Aorta (tissue), 5 donors: ENCODE measurements at places on chromosomes 5 and 9. TPM values are rescaled to one million over a fixed set of nuclear protein-coding genes. Genes with fewer than 3 reads are reported as not detected.
A peak's percentile ranks its signal among the peaks of the same experiment; 100 is the strongest.

RPL7A gene
- 1,328 TPM for total RNA-seq

PHYKPL gene
- total RNA-seq, result 164 TPM

GAPVD1 gene
- total RNA-seq, result 67.7 TPM

SNAPC4 gene
- total RNA-seq, result 6.8 TPM

PRR7 gene
- 1.9 TPM for total RNA-seq

GRCh38 chr5:113748403-113748802, 234.9 kb downstream of the YTHDC2 start:
- H3K36me3 ChIP-seq, result no peaks in the 10 kb centered on the region
- no peak for DNase-seq
- no peaks in the 10 kb centered on the region for H3K4me1 ChIP-seq
- no peak overlapping the region for H3K4me3 ChIP-seq

GRCh38 chr9:108709997-108710396, 145.8 kb downstream of the ACTL7B start:
- H3K4me1 ChIP-seq, result no peaks in the 10 kb centered on the region
- no peaks in the 10 kb centered on the region for H3K27me3 ChIP-seq
- no peak for DNase-seq
- H3K4me3 ChIP-seq, result no peak overlapping the region

DNA sequence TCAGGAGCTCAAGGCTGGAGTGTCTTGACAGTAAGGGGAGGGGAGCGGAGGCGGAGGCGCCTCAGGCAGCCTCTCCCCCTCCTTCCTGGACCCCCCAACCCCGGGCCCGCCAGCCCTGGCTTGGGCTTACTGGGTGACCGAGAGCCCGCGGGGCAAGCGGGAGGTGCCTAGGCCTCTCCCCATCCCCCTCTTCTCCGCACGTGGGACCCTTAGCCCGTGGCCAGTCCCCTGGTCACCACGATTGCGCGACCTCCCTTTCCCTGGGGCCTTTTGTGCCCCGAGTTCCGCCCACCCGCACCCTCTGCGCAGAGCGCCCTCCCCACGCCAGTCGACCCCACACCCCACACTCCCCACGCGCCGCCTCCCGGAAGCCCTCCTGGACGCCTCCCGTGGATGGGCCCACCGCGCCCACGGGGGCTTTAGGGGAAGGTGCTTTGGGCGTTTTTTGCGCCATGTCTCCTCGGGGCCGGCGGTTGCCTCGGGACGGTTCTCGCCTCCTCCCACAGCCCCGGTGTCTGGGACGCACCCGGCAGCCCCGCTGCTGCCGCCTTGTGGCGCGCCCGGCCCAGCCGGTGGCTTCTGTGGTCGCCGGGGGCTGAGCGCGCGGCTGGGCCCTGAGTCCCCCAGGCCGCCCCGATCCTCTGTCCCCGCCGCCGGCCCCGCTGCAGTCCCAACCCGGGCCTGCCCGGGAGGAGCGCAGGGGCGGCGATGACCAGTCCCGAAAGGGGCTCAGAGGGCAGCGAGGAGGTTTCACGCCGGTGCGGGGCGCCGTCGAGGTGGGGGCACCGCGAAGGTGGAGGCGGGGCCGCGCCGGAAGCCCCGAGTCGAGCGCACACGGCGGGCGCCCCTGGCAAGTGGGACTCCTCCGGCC, 3.2 kb downstream of the TOR4A start:
- DNase-seq, result peak; percentile 48
- no peak overlapping the region for H3K27ac ChIP-seq
- no peaks in the 10 kb centered on the region for H3K36me3 ChIP-seq
- no peak overlapping the region for H3K4me3 ChIP-seq
- H3K27me3 ChIP-seq, result no peaks in the 10 kb centered on the region
- H3K4me1 ChIP-seq, result no peaks in the 10 kb centered on the region

- H3K4me1 ChIP-seq, result peaks cover 7% of the 10 kb centered on the region
- no peak for DNase-seq
- peak overlapping the region; percentile 49 for H3K27ac ChIP-seq
- no peak overlapping the region for H3K4me3 ChIP-seq
These were observed 82.0 kb upstream of the WWC1 start for GRCh38 chr5:168209244-168209995.

DNA sequence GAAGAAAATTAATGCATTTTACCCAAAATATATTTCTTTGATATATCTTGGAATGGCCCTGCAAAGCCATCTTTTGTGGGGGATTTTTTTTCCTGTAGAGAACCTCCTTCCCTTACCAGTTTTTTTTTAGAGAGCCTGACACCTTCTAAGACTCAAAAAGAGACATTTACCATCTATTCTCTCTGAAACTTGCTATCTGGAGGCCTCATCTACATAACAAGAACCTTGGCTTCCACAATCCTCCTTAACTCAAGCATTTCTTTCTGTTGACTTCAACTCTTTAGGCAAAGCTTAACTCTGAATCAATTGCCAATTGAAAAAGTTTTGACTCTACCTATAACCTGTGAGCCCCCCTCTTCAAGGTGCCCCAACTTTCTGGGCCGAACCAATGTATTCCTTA, 6.2 kb downstream of the SLC45A2 start:
- H3K4me1 ChIP-seq, result no peaks in the 10 kb centered on the region
- no peak overlapping the region for H3K4me3 ChIP-seq
- no peak overlapping the region for H3K27ac ChIP-seq
- no peak for DNase-seq

DNA sequence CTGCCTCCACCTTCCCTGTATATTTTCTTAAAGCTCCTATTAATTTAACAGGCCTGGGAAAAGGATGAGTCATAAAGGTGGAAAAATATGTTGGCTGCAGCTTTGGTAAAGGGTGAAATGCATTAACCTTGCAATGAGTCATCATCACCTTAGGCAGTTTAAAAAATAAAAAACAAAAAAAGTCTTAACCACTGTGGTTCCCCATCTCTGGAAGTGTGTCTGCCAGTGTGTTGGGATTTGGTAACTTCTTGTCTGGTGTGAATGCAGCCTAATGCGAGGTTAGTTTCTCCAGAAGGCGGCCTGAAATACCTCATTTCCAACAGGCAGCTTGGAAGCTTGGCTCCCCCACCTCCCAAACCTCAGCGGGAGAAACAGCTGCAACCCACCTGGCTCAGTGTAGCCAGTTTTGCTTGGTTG, 265.3 kb upstream of the GAS1 start:
- no peak for DNase-seq
- H3K36me3 ChIP-seq, result no peaks in the 10 kb centered on the region
- no peak overlapping the region for H3K27ac ChIP-seq
- no peak overlapping the region for H3K4me3 ChIP-seq
- H3K27me3 ChIP-seq, result no peaks in the 10 kb centered on the region
- no peaks in the 10 kb centered on the region for H3K4me1 ChIP-seq

GRCh38 chr5:20536341-20536740, 548.3 kb upstream of the CDH18 start:
- no peak for DNase-seq
- no peak overlapping the region for H3K4me3 ChIP-seq
- H3K4me1 ChIP-seq, result no peaks in the 10 kb centered on the region
- H3K27ac ChIP-seq, result no peak overlapping the region

DNA sequence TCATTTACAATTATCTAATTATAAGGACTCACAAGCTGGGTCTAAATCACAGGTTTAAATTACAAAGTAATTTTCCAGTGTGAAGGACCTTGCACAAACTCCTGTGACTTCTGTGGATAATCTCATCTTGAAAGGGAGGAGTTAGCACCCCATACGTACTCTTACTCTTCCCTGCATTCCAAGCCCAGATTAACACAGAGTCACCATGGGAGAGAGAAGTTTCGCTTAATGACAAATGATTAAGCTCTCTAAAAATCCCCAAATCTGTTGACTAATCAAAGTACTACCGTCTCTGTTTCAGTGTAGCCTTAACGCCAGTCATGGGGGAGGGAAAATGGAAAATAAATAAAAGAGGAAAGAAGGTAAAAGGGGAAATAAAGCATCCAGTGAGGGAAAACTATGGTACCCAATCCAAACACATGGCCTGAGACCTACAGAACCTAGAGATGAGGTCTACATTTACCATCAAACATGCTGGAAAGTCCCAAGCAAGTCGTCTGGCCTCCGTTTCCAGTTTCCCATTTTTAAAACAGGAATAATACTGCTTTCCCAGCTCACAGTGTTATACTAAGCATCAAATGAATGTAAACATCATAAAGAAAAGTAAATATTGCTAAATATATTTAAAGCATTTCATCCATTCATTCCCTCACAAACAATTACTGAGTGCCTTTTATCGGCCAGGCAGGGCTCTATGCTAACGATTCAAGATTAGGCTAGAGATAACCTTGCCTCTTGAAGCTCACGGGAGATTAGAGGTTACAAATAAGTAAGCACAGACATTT, 63.2 kb downstream of the PCA3 start:
- no peak overlapping the region for H3K27ac ChIP-seq
- H3K36me3 ChIP-seq, result peaks cover 5% of the 10 kb centered on the region
- no peaks in the 10 kb centered on the region for H3K27me3 ChIP-seq
- peaks cover 3% of the 10 kb centered on the region for H3K4me1 ChIP-seq
- no peak for DNase-seq
- H3K4me3 ChIP-seq, result no peak overlapping the region

- H3K36me3 ChIP-seq, result no peaks in the 10 kb centered on the region
- H3K4me3 ChIP-seq, result no peak overlapping the region
- no peaks in the 10 kb centered on the region for H3K27me3 ChIP-seq
These were observed 36.3 kb upstream of the OTULINL start for GRCh38 chr5:14545308-14545707.

DNA sequence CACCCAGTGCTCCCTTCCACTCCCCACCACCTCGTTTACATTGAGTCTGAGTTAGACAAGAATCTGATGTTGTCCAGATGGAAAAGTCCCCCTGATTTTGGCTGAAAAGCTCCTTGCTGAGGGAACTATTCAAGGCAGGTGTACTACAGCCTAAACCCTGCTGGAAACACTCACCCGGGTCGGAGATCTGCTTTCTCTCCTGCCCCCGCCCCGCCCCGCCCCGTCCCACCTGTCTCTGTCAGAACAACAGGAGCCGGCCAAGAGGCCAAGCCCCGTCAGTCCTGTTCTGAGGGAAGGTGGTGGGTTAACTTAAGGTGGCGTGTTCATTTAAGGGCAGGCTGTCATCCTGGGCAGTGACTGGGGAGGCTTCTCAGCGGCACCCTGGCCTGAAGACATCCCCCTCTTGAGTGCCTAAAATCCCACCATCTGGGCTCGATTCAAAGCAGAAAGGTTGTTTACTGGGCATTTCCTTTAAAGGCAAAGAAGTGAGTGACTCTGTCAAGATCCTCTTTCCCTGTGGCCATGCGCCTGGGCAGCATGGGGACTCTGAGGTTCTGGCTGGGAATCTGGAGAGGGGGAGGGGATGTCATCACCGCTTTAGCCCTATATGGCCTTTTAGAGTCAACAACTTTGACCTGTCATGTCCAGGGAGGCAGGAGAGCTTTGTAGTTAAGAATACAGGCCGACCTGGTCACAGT, 71.1 kb upstream of the NEURL1B start:
- no peak for DNase-seq
- H3K4me1 ChIP-seq, result no peaks in the 10 kb centered on the region
- no peak overlapping the region for H3K27ac ChIP-seq

- H3K4me3 ChIP-seq, result no peak overlapping the region
- H3K36me3 ChIP-seq, result no peaks in the 10 kb centered on the region
These were observed 21.4 kb downstream of the CRB2 start for GRCh38 chr9:123377211-123377971.

DNA sequence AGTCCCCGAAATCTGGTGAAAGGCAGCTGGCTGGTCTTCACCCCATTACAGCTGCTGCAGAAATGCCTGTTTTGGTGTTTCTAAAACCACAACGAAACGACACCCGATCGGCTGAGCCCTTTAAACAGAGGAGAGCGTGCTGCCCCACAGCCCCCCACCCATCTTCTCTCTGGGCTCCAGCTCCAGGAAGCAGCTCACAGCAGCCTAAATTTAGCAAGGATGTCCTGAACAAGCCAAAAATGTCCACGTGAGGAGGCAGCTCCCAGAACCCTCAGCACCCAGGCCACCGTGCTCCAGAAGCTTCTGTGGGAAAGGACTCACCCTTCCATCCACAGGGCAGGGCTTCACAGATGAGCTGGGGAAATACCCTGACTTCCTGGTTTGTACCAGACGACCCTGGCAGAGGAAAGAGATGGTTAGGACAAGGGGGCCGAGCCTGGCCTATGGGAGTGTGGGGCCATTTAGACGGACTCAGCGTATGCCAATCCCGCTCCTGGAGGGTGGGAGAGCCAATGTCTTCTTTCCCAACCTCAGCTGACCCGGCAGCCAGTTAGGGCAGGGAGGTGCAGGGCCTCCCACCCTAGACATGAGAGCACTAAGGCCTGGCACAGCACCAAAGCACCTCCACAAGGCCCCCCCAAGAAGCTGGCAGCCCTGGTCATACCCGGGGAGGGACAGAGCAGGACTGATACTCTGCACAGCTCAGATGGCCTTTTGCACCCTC, 39.1 kb upstream of the SARDH start:
- no peaks in the 10 kb centered on the region for H3K4me1 ChIP-seq
- H3K27ac ChIP-seq, result no peak overlapping the region
- DNase-seq, result peak; percentile 32
- H3K36me3 ChIP-seq, result no peaks in the 10 kb centered on the region
- H3K4me3 ChIP-seq, result no peak overlapping the region
- no peaks in the 10 kb centered on the region for H3K27me3 ChIP-seq

DNA sequence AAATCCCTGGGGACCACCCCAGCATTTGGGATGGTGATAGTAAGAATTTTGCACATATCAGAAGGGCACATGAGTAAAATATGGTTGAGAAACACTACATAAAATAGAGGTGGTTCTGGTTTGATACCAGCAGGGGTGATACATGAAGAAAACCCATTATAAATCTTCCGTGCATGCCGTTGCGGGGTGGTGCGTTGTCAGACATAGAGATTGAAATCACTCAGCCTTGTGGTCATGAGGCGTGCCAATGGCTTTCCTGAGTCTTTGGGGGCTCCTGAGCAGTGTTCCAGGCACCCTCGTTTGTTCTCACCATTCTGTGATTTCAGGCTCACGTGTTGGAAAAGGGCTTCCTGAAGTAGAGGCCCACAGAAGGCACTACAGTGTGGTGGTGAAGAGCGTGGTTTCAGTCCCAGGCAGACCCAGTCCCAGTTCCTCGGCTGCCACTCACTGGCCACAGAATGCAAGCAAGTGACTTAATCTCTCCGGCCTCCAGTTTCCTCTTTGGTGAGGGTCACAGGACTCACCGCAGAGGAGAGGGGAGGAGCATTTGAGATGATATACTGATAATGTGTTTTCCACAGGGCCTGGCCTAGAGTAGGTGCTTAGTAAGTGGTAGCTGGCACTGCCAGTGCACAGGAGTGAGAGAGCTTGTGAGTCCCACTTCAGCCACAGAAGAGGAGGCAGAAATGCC, 20.5 kb upstream of the GLRX start:
- DNase-seq, result peak; percentile 53
- H3K4me1 ChIP-seq, result no peaks in the 10 kb centered on the region
- H3K36me3 ChIP-seq, result no peaks in the 10 kb centered on the region
- H3K4me3 ChIP-seq, result no peak overlapping the region
- H3K27ac ChIP-seq, result no peak overlapping the region
